HL-60 (cell line): ENCODE measurements at places on chromosomes 7 and 10.

DNA sequence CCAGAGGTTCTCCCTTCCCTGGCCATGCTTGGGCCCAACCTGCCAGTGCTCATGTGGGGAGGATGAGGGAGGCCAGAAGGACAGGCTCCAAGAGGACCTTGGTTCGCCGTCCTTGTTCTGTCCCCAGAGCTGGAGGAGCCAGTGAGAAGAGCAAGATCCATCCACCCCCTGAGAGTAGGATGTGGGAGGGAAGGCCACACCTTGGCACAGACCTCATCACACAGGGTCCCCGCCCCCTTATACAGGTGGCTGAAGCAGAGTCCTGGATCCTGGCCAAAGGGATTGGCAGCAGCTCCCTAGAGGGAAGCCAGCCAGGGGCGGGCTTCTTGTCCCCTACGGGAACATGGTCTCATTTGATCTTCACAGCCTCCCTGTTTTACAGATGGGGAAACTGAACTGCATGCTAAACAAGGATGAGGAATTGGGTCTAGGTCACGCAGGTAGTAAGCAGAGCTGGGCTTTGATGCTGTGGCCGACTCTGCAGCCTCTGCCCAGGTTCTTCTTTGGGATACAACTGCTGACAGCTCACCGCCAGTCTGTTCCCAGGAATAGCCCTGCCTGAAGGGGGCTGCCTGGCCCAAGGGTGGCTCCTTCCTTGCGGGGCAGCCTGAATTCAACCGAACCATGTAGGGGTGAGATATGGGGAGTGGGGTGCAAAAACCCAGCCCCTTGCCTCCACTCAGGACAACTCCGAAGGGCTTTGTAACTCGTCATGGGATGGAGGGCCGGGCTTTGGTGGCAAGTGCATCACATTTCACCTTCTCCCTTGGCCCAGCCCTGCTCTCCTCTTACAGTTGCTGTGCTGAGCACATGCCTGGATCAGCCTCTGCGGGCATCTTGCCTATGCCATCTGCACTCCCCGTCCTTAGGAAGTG is 62.2 kb upstream of the KDM7A start:
- no peak for DNase-seq

GRCh38 chr7:151637781-151638261 is 118.1 kb upstream of the RHEB start:
- no peak for DNase-seq

DNA sequence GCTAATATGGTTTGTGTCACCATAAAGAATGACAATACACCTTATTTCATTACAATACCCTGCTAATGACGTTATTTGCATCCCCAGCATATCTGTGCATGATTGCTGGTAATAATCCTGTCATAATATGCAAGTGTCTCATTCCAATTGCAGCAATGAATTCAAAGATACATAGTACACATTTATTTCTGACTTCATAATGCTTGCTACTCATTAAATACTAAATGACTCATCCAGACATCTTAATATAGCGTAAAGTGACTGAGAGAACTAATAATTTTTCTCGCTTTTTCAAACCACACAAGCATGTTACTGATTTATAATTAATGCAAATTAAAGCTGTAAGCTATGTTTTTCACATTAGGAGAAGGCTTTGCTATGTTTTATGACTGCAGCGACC is 234.7 kb upstream of the MDFIC start:
- no peak for DNase-seq

- no peak for DNase-seq
Measured at GRCh38 chr7:95758187-95758586, 14.2 kb upstream of the DYNC1I1 start.

DNA sequence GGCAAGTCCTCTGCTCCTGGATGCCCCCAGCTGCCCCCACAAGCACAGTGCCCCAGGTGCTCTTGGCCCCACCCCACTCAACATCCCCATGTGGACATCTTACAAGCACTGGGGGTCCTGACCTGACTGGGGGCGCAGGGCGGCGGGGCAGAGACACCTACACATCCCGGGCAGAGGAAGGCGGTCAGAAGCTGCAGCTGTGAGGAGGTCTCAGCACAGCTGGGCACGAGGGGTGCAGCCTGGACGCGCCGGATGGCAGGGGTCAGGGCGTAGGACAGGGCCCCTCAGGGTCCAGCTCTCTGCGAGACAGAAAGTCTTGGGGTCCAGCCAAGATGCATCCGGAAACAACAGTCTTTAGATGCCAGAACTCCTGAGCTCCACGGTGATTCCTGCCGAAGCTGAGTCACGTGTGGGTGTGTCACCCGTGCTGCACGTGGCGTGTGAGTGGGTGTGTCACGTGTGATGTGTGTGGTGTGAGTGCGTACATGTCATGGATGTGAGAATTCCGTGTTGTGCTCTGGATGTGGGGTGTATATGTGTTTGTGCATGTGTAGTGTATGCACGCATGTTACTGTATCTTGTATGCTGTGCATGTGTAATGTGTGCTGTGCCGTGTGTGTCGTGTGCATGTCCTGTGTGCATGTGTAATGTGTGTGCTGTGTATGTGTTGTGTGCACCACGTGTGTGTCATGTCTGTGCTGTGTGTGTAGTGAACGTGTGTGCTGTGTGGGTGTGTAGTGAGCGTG is 5.1 kb downstream of the VENTX start:
- no peak for DNase-seq

DNA sequence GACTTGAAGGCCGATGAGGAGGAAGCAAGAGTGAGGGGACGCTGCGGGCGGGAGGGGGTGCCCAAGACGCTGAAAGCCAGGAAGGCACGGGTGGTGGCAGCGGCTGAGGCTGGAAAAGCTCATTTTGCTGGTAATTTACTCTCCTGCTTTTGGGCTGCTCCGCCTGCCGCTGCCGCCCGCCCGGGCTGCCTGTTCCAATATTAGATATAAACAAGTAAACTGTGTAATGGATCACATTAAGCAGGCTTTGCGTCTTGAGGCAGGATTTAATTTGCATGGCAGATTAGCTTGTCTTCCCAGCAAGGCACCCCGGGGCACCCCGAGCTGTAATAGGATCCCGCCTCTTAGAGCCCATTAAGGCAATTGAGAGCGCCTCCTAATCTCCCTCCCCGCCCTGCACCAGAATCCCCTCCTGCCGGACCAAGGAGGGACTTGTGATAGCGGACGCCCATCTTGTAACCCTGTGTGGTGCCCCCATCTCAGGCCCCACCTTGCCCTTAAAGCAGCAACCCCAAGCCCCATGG is 46.1 kb upstream of the SLF2 start:
- DNase-seq: no peak

DNA sequence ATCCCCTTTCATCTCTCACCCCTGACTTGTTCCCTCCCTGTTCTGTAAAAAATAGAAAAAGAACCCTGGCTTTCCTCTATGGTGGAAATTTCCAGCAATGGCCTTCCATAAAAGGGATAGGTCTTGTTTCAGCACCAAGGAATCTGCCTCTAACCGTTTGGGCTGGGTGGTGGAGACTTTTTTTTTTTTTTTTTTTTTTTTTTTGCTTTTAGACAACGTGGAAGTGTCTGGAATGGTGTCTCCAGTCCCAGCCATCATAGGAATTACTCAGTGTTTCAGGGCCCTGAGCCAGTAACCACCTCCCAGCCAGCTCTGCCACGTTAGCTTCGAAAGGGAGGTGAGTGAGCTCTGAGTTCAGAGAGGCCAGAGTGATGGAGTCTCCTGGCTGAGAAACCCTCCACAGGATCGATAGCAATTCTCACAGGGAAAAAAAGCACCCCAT is 97.3 kb upstream of the COL1A2 start:
- no peak for DNase-seq

- no peak for DNase-seq
Measured at GRCh38 chr10:80540618-80540980, 2.9 kb downstream of the SH2D4B start.

- DNase-seq: no peak
Measured at GRCh38 chr7:80449836-80450235, 62.0 kb downstream of the GNAT3 start.

GRCh38 chr7:114026486-114027089 is 107.8 kb upstream of the PPP1R3A start:
- DNase-seq: no peak

DNA sequence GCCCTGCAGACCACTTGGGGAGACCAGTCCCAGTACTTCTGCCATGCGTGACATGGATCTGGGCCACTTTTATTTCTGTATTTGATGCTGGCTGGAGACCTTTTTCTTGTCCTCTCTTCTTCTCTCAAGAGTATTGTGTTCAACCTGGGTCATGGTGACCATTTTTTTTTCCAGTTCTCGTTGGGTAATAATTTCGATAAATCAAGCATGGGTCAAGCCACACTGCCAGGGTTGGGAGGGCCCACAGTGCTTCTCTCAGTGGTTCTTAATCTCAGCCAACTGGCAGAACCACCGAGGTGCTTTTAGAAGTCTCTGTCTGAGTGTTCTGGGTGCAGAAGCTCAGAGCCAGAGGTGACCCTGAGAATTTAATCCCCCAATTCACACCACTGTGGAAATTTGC is 269.9 kb downstream of the SEC23IP start:
- DNase-seq: no peak

GRCh38 chr10:83397806-83398205 is 741.5 kb upstream of the GHITM start:
- no peak for DNase-seq

DNA sequence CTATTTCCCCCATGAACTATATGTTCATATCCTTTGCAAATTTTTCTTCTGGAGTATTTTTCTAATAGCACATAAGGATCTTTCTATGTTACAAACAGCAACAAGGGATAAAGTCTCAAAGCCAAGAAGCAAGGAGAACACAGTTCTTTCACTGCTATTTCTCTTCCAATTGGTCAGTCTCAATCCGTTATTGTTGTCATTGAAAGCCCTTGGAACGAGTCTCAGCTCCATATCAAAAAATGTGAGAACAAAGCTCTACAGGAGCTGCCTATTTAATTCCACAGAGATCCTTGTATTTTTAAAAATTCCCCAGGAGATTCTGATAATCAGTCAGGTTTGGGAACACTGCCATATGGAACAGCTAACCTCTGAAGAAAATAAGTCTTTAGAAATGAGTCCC is 15.7 kb downstream of the SLC35B4 start:
- no peak for DNase-seq

- no peak for DNase-seq
Measured at GRCh38 chr10:1368842-1369171, 312.6 kb downstream of the WDR37 start.

DNA sequence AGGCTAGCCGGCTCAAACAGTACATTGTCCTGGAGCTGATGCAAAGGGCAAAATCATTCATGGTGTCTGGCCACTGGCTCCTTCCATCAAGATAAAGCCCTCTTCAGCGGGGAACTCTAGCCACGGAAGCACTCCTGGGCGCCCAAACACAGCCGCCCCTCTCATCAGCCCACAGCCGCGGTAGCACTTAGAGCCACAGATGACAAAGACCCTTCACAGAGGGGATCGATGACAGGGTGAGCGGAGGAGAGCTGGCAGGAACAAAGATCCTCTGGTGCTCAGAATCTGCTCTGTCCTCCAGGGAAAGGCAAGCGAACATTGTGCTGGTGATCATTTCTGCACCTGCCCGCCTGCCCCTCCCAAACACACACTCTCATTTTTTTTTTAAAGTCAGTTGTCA is 222.2 kb upstream of the NRP1 start:
- no peak for DNase-seq

GRCh38 chr10:110036640-110037039 is 28.9 kb downstream of the ADD3 start:
- no peak for DNase-seq

GRCh38 chr7:96740130-96740529 is 30.5 kb upstream of the SEM1 start:
- no peak for DNase-seq

- no peak for DNase-seq
Measured at GRCh38 chr7:37665352-37666022, 18.1 kb upstream of the GPR141 start.

DNA sequence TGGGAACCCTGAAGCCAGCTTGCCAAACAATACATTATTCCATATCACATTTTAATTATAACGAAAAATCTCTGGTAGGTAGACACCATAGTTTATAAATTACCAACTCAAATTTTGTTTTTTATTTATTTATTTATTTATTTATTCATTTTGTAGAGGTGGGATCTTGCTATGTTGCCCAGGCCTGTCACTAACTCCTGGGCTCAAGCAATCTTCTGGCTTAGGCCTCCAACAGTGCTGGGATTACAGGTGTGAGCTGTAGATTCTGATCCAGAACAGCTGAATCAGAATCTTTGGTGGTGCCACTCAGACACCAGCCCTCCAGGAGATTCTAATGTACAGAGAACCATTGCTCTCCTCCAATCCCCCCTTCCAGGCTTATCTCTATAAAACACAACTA is 1.7 kb downstream of the PON2 start:
- no peak for DNase-seq

GRCh38 chr7:41104631-41105030 is 598.3 kb downstream of the INHBA start:
- no peak for DNase-seq

GRCh38 chr10:6173203-6173602 is 29.5 kb upstream of the PFKFB3 start:
- no peak for DNase-seq

- no peak for DNase-seq
Measured at GRCh38 chr7:129098409-129099084, 43.6 kb upstream of the TNPO3 start.

DNA sequence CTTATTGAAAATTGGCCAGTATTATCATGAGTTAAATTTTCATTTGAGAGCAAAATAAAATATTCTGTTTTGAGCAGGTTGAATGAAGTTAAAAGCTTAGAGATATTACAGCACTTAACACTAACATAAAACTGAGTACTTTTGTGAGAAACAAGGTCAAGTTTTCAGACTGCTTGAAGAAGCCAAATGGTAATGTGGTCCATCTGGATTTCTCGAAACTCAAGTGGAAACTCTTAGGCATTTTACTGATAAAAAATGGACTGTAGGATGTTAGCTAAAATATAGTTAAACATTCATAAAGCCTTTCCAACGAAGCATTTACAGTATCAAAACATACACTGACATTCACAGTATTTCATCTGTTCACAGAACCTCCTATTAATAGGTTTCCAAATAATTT is 528.1 kb upstream of the SEMA3D start:
- no peak for DNase-seq

GRCh38 chr10:69866688-69867461 is 65.2 kb downstream of the COL13A1 start:
- no peak for DNase-seq

DNA sequence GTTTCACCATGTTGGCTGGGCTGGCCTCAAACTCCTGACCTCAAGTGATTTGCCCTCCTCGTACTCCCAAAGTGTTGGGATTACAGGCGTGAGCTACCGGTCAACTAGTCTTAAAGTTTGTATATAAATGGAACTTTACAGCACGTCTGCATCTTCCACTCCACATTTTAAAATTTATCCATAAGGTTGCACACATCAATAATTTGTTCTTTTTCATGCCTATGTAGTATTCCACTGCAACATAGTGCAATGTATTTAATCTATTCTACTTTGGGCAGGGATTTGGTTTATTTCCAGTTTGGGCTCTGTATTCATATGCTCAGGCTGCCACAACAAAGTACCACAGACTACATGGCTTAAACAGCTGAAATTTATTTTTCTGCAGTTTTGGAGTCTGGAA is 90.0 kb downstream of the NPTX2 start:
- DNase-seq: no peak

DNA sequence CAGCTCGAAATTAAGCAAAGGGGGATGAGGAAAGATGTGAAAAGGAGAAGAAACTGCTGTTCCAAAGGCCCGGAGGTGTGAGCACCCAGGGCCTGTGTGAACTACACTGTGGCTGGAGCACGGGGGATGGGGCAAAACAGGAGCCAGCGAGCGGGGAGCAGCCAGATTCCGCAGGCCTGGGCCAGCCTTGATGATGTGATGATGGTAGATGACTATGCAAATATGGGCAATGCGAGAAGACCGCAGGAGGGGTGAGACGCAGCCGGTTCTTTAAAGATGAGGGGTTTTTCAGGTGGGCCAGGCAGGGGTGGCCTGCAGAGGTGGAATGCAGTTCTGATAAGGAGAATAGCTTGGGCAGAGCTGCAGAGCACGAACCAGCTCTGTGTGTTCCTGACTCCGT is 61.5 kb downstream of the LANCL2 start:
- no peak for DNase-seq
